ENCODE measurements at places on chromosomes 4 and X.

DNA sequence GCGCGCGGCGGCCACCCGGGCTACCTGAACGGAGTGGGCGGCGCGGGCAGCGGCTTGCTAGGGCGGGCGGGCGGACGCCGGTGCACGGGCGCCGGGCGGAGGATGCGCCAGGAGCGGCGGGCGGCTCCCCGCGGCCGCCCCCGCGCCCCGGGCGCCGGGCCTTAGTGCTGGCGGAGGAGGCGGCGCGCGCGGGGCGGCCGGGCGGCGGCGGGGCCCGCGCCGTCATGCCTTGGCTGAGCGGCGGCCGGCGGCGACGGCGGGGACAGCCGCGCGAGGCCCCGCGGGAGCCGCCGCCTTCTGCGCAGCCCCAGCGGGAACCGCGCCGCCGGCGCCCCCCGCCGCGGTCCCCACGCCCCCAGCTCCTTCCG lies 48.2 kb downstream of the CLDN34 start:
- DNase-seq, result no peak

DNA sequence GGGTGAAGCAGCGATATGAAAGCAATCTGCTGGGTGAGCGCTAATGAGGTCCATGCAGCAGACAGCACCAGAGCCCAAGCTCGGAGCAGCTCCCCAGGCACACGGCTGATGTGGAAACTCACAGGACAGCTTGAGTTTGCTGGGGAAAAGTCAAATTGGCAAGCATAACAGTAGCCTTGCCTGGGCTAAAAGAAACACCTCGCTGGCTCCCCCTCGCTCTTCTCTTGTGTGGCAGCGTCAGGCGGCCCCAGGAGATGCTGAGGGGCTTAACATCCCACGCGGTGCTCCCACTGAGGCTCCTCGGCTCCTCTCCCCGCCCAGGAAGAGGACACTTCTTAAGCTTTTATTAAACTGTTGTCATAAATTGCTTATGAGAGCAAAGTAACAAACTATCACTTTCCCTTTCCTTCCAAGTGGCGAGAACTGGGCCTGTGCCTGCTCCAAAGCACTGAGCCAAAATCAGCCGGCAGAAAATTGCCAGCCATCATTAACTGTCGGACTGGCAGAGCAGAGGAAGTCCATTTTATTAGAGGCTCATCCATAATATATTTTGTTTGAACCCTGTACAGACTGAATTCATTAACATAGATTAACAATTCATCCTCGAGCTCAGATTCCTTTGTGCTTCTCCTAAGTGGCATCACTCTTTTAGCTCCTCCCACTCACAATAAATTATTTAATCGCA lies 111.4 kb downstream of the TSPAN5 start:
- no peak for DNase-seq

DNA sequence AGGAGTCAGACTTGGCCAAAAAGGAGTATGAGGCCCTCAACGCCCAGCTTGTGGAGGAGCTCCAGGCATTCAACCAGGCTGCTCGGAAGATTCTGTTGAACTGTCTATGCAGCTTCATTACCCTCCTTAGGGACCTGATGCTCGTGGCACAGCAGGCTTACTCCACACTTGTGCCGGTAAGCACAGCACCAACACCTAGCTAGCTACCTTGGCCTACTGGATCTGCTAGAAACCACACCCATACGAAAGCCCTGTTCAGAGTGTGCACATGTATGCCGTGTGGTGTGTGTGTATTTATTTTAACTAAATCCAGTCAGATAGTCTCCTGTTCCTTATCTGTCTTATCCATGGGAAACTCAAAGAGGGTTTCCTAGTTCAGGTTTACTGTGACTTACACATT lies 49.3 kb downstream of the INTS12 start:
- no peak for DNase-seq

DNA sequence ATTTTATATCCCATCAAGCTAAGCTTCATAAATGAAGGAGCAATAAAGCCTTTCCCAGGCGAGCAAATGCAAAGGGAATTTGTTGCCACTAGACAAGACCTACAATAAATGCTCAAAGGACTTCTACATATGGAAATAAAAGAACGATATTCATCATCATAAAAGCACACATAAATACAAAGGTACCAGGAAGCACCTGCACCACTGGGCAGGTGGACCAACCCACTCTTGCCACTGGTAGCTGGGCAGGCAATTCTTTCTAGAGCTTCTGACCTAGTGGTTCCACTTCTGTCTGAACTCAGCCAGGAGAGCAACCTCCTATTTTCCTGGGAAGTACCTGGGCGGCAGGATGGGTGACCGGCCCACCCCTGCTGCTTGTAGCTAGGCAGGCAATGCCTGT lies 237.2 kb upstream of the ITM2A start:
- DNase-seq, result no peak

GRCh38 chr4:78596111-78596742 lies 44.7 kb downstream of the ANXA3 start:
- no peak for DNase-seq

- no peak for DNase-seq
These were observed 66.4 kb upstream of the NDP start for GRCh38 chrX:44039556-44039955.

DNA sequence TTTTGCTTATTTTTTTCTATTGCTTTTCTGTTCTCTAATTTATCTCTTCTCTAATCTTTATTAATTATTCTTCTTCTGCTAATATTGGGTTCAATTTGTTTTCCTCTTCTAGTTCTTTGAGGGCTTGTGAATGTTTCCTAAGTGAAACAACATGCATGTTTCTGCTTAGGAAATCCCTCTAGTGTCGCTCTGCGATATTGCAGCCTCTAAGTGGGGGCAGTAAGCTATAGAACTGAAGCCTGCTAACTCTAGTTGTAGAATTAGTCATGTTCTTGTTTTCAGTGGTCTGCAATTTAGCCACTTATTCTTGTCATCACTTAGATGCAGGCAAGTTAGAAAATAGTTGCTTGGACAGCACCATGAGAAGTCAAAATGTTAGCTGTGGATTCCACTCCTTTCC lies 222.6 kb downstream of the SPIN4 start:
- no peak for DNase-seq
